ENCODE measurements at places on chromosomes 7 and 10.

- no peak for DNase-seq
Observed at GRCh38 chr7:131363719-131364118, 36.0 kb downstream of the MKLN1 start.

DNA sequence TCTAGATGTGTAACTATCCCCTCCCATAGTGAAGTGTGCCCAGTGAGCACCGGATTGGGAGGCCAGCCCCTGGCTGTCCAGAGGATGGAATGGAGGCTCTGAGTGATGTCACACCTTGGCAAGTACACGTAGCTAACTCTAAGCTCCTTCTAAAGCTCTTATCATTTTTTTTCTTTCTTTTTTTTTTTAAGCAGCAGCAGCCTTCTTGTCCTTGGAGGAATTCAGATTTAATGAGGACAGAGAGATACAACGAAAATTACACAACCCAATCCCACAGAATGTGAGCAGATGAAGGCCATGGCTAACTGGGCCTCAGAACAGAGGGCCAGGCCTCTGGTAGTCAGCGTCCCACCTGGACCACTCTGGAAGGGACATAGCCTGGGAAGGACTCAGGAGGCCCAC lies 11.3 kb downstream of the TNS3 start:
- no peak for DNase-seq

DNA sequence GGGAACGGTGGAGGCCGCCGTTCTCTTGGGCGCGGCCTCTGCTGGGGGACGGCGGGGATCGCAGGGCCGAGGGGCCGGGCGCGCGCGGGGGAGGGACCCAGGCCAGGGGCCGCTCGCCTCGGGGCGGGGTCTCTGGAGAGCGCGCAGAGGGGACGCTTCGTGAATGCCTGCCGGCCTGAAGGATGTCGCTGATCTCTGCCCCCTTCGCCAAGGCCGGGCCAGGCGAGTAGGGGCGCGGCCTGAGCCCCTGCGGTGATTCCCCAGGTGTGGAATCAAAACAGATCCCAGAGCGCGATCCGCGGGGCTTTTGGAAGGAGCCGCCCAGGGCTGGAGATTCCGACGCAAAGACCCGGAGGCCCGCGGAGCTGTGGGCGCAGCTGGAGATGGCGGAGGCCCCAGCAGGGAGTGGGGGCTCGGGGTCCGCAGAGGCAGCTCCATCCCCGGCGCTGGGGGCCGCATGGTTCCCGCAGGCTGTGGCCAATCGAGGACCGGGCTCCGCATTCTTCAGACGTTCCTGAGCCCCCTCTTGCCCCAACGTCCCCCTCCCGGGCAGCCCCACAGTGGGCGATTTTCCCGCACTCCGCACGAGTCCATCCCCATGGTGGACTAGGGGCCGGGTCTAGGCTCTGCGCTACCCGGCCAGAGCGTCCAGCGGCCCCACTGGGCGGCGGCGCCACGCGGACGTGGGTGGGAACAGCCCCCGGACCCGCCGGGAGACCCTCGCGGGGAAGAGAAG lies 166.0 kb downstream of the ACTR3B start:
- DNase-seq: no peak

- DNase-seq: no peak
Observed at GRCh38 chr7:105596866-105597265, 15.6 kb upstream of the EFCAB10 start.

DNA sequence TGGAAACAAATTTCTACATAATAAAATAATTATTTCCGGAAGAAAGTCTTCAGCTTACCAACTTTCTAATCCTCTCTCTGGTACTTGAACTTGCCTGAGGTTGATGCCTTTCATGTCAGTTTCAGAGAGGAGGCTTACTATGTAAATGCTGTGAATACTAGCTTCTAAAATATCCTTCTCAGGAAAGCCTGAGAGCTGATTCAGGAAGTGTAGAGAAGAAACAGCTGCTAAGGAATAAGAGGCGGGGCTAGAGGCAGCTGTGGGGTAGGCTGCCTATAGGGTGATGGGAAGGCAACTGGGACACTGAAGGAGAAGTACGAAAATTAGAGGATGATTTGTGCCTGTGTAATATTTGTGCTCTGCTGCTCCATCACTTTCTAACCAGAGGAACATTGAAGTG lies 69.3 kb downstream of the AVL9 start:
- no peak for DNase-seq

DNA sequence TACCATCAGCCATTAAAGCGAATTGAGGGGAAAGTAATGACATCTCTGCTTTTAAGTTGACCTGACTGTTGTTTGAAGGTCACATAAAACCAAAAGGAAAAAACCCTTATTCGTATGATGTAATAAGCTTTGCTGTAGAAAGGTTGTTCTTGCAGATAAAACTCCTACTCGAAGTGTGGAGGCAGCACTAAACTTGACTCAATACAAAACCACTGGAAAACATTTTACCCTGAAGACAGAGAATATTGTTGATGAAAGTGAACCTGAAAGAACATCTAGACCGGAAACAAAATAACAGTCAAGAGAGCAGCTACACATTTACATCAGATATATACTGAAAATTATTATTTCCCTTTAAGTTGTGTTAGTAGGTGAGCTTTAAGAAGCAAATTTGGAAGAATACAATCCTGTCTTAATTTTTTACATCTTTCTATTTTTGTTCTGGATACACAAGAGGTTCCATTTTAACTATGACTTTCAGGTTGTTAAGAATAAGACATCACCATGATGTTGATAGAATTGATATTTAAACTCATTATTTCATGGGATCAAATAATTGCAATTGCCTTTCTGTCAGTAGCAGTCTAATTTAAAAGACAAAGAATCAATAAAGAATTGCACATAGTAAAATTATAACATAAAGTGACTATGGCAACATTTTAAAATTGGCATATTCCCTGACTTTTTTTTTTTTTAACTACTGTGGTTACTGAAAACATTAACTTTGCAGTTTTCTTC lies 6.4 kb downstream of the ETV1 start:
- no peak for DNase-seq

GRCh38 chr7:93030605-93031225 lies 87.1 kb downstream of the SAMD9 start:
- no peak for DNase-seq

- peak; percentile 83 for DNase-seq
Observed at GRCh38 chr10:43409385-43410109, 561 bp upstream of the HNRNPF start.

DNA sequence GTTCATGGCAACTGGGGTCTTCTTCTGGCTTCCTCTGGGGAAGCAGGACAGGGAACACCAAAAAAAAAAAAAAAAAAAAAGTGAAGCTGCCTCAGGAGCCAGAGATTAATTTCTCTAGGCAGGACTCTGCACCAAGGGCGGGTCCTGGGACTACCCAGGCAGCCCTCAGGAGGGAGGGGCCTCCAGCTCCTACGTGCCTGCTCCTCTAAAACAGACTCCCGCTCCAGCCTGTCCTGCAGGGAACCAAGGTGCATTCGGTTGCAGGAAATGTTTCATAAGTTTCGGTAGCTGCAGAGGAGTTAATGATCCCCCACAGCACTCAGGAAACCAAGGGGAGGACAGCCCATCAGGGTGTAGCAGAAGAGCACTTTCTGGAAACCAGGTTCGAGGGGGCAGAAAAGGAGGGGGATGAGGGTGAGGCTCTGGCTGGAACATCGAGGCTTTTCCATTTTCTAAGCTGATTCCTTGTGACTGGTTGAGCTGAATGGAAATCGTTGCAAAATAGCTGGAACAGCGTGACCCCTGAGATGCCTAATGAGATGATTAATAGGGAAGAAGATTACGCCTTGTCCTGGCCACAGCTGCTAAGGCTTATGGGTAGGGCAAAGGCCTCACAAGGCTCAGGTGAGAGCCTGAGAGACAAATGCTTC lies 84.2 kb downstream of the STRA8 start:
- DNase-seq: no peak

DNA sequence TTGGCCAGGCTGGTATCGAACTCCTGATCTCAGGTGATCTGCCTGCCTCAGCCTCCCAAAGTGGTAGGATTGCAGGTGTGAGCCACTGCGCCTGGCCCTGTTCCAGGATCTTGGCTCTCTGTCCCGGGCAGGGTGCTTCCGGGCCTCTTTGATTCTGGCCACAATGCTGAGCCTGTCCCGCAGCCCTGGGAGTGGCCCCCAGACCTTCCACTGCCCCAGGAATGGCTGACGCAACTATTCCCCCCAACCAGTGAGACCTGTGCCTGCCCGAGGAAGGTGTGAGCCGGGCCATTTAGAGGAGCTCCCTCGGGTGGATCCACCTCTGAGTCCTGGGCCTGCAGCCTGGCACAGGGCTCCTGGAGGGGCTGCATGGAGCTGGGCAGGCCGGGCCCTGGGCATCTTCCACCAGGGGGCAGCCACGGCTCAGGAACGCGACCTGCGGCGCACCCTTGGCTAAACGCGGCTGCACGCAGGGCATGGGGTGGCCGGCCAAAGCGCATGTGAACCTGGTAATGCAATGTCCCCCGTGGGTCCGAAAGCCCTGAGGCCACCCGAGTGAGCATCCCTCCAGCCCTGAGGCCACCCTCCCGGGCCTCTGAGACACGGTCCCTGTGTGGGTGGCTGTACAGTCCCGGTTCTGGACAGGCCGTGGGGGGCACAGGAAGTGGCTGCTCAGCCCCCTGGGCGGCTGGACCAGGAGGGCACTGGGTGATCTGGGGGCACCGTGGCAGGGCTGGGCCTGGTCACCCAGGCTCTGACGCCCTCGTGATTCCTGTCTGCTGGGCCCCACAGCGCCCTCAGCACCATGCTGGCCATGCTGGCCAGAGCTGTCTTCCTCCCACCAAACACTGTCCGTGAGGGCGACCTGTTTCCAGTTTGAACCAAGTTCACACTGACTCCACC lies 24.8 kb downstream of the GRIFIN start:
- peak; percentile 91 for DNase-seq

GRCh38 chr10:114349522-114350215 lies 54.6 kb downstream of the AFAP1L2 start:
- no peak for DNase-seq

DNA sequence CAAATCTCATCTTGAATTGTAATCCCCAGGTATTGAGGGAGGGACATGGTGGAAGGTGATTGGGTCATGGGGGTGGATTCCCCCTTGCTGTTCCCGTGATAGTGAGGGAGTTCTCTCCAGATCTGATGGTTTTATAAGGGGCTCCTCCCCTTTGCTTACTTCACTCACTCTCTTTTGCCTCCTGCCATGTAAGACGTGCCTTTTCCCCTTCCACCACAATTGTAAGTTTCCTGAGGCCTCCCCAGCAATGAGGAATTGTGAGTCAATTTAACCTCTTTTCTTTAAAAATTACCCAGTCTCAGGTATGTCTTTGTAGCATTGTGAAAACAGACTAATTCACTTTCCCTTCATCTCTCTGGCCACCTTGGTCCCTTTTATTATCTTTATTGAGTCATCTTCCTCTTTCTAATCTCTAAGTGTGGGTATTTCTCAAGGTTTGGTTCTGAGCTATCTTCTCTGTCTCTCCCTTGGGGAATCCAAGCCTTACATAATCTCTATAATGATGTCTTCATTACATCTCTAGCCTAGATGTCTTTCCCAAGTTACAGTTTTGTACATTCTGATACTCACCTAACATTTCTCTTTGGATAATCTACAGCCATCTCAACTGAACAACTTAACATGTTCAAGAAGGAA lies 99.1 kb upstream of the JCAD start:
- DNase-seq: no peak

DNA sequence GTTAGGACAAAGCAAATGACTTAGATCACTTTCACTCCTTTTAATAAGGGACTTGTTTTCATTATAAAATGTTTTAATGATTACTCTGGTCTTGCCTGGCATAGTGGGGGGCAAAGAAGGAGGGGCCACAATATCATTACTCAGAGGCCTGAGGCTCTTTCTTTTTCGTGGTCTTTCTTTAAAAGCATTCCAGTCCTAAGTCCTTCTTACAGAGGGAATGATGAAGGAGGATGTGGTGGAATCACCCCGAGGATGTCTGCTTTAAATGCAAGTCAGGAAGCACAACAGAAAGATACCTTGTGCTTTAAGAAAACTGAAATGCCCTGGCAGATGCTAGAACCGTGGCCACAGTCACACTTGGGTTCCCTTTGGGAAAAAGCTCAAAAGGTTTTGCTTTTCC lies 379.1 kb downstream of the INHBA start:
- DNase-seq: no peak

DNA sequence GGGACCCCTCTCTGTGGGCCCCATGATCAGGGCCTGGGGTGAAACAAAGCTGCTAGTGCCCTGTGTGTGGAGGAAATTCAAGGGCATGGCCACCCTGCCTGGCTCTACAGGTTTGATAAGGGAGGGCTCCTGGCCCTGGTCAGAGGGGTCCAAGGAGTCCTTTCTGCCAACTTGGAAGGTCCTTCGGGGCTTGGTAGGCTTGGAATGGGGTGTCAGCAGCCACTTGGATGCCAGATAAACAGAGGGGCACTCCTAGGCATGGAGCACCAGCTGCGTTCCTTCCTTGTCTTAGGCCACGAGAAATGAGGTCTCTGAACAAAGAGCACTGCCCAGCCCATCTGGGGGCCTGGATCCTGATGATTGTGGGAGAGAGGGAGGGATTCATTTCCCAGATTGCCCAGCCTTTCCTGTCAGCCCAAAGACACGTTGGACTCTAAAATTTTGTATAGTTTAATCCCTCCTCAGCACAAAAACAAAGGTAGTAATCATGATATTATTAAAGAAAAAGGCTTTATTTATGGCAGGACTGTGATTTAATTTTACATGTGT lies 5.1 kb downstream of the MTURN start:
- no peak for DNase-seq

GRCh38 chr7:137304624-137305235 lies 38.8 kb downstream of the PTN start:
- DNase-seq: no peak

GRCh38 chr7:117163101-117163500 lies 159.8 kb downstream of the WNT2 start:
- no peak for DNase-seq

- DNase-seq: no peak
Observed at GRCh38 chr7:158885624-158886023, 29.3 kb downstream of the DYNC2I1 start.

GRCh38 chr7:136074843-136075242 lies 97.7 kb upstream of the MTPN start:
- no peak for DNase-seq

GRCh38 chr7:7922684-7923385 lies 45.8 kb upstream of the GLCCI1 start:
- DNase-seq: no peak

DNA sequence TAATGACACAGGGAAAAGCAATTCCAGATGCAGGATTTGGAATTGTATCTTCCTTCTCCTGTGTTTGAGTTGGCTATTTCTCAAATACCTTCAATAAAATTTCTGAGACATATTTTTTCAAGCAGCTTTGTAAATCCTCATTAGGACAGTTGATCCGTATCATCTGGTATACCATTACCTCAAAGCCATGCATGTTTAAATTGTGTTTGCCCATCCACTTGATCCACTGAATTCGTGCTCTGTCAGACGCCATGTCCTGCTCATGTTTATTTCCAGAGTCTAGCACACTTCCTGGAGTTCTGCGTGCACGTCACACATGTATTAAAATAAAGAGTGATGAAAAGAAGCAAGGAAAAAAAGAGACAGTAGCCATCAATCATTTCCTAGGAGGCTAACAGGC lies 141.8 kb upstream of the CDC14C start:
- DNase-seq: no peak

DNA sequence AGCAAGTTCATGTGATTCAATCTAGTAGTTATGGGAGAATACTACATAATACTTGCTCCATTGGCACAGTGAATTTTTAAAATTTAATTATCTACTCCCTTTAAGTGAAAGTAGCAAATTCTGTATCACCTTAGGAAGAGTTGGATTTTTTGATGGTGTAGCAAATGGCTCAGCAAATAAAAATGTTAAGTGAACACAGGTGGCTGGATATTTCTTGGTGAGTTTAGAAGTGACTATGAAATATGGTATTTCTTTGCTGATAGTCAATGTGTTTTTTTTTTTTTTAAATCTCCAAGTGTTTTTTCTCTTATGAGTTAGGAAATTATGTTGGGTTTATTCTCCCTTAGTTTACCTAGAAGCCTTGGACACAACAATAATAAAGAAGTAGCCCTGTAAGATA lies 67.8 kb downstream of the CREM start:
- no peak for DNase-seq
